Effector memory CD4-positive, alpha-beta T cell (primary cell): ENCODE measurements at places on chromosomes 16 and 17.

DNA sequence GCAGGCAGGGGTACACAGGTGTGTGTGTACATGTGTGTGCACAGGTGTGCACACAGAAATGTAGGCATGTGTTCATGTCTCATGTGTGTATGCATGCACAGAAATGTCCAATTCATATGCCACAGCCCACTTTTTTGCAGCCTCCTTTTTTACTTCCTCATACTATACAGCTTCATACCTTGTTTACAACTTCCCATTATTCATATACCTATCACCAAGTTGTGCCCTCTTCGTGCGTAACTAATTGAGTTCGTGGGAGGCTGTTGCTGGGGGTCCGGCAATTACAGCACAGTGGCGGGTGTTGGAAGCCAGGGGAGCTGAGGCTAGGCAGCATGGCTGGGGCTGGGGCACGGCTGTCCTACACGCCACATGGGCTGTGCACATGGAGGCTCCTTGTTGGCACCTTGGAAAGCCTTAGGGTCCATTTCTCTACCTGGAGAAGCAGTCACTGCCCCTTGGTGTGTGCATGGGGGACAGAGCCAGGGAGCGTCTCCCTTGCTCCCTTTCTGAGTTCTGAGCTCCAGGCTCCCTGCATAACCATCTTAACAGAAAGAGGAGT lies 266.7 kb downstream of the ENGASE start:
- no peak for DNase-seq

GRCh38 chr17:73007407-73007806 lies 85.1 kb downstream of the SLC39A11 start:
- no peak for DNase-seq

- DNase-seq, result no peak
Measured at GRCh38 chr17:62017496-62017895, 47.6 kb downstream of the MED13 start.

GRCh38 chr17:44607836-44608690 lies 48.2 kb upstream of the MEIOC start:
- DNase-seq, result no peak

GRCh38 chr16:80804526-80805383 lies at the start of gene CDYL2:
Gene CDYL2, minus strand, starts transcription at chr16:80804598. Its CDS starts 425 bp downstream, at chr16:80804173.
- DNase-seq, result peak; percentile 29

- no peak for DNase-seq
Measured at GRCh38 chr16:73190256-73190655, 142.3 kb upstream of the ZFHX3 start.

- DNase-seq, result no peak
Measured at GRCh38 chr16:1938316-1938715, 4.7 kb downstream of the MSRB1 start.

DNA sequence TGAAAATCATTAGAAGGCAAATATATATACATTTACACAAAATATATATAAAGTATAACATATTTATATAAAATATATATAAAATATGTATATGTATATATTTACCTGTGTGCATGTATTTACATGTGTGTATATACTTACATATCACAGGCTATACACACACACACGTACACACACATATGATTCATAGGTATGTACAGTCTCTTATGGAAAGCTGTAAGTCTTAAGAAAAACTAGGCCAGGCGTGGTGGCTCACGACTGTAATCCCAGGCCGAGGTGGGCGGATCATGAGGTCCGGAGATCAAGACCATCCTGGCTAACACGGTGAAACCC lies 14.7 kb downstream of the TOM1L2 start:
- no peak for DNase-seq

- peak; percentile 37 for DNase-seq
Measured at GRCh38 chr17:2058586-2059546, 4.0 kb downstream of the HIC1 start.

- DNase-seq, result no peak
Measured at GRCh38 chr17:17605729-17606088, 14.2 kb upstream of the PEMT start.

- no peak for DNase-seq
Measured at GRCh38 chr16:56936950-56937349, 5.0 kb downstream of the HERPUD1 start.

- DNase-seq, result no peak
Measured at GRCh38 chr17:19327031-19327783, 35.3 kb downstream of the B9D1 start.

- no peak for DNase-seq
Measured at GRCh38 chr17:61196799-61197198, 202.8 kb upstream of the TBX2 start.

DNA sequence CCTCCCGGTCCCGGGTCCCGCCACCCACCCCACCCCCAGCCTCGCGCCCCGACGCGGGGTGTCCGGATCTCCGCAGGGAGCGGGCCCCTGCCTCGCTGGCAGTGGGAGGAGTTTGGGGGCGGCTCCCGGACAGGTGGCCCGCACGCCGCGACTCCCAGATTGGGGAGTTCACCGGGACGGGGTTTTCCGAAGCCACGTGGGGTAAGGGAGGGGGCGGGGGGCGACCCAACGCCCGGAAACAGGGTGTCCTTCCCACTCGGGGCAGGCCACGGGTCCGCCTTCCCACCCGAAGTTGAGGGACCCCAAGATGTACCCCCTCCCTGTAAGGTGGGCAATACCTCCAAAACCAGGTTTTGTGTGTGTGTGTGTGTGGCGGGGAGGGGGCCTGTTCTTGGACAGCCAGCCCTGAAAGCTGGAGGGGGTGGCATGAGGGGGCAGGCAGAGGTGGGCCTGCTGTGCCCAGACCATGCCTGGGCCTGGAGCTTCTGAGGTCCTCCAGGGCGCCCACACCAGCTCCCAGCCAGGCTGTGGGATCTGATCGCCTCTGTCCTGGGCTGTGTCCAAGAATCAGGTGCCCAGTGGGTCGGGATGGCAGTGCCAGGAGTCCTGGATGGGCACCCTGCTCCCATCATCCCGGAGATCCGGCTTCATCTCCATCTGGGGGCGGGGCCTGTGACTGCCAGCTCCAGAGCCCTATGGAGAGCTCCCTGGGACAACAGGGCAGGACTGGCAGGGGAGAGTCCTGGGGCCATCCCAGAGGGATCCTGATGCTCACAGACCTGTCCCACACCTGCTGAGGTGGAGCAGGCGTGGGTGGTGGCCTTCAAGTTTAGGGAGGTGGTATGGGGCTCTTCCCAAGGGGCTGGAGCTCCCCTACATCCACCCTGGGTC lies 767 bp downstream of the SYNGR2 start:
- peak; percentile 62 for DNase-seq

GRCh38 chr17:70074956-70075355 lies at the start of gene KCNJ16:
Gene KCNJ16, plus strand, starts transcription at chr17:70075225. Its CDS starts 56,863 bp downstream, at chr17:70132088.
- no peak for DNase-seq

GRCh38 chr17:15999974-16000827 lies 577 bp downstream of the TTC19 start:
- DNase-seq, result no peak

DNA sequence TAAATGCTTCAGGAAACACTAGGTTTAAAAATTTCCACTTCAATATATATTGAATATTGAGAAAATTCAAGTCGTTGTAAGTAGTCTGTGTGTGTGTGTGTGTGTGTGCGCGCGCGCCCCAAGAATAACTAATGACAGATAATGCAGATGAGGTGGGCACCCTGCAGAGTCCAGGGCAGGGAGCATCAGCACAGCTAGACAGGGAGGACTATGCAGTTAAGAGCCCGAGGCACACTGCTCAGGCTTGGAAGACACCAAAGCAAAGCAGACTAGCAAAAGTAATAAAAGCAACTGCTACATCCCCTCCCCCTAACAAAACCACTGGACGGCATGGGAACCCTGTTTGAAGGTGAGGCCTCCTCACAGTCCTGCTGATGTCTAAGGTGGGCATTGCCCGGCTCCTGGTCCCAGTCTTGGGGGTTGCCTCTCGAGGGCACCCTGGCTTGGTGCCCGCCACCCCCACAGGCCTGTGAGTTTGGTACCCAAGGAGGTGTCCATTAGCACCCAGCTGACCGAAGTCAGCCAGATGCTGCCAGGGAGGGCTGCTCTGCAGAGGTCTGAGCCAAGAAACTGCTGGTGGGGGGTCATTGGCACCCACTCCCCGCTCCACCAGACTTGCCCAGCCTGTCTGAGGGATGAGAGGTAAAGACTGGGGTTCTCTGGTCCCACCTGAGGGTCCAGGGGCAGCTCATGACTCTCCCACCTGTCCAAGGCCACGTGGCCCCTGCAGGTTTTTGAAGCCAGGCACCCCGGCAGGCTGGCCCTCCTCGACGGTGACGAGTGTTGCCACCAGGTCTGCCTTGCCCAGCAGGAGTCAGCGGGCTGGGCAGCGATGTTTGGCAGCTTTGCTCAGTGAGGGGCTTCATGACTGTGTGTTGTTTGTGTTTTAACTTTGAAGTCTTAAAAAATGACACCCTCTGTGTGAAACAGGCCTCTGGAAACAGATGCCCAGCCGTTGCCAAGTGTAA lies 18.7 kb downstream of the LRRC75A start:
- DNase-seq, result no peak

DNA sequence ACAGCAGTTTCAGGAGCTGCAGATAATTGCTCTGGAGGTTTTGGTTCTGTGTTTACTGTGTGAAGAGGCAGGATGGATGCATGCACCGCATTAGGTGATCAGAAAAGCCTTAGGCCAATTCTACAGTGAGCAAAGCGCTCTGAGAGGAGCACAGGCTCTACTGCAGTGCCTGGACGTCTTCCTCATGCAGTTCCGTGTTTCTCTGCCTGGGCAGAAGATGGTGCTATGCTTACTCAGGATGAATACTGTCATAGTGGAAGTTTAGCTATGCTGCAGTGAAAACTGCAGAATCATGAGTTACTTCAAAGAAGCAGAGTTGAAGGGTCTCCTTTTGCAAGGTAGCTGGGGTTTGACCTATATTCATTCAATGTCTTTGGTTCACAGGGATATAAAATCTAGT lies 1012.4 kb downstream of the KCNJ18 start:
- no peak for DNase-seq
